AG04450 (cell line): ENCODE measurements at places on chromosomes 11 and 22.

DNA sequence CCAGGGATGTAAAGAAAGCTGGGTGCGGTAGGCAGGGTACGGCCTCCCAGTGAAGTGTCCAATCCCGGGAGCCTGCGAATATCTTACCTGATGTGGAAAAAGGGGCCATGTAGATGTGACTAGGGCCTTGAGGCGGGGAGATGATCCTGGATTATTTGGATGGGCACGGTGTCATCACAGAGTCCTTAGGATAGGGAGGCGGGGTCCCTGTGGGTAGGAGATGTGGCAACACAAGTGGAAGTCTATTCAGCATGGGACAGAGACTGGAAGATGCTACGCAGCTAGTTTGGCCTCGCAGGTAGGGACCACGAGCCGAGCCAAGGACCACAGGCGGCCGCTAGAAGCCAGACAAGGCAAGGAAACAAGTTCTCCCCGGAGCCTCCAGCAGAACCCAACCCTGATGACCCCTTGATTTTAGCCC is 46.4 kb upstream of the SHANK2 start:
- DNase-seq: no peak

- DNase-seq: no peak
Observed at GRCh38 chr11:70070706-70071105, 7.4 kb upstream of the ANO1 start.

DNA sequence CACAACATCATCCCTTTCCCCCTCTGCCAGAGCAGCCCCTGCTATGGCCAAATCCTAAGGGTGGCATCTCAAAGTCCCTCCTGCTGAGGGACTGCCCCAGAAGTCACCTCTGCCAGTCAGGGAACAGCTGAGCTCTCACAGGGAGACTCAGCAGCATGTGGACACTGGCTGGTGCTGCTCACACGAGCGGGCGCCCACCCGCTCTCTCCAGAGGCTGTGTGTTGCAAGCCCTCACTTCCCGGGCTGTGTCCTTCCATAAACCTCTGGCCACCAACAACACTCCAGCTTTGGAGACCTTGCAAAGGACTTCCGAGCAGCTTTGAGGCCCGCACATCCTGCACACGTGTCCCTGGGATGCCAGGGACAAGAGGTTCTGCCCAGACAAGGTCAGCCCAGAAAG is 2.8 kb downstream of the IGSF9B start:
- DNase-seq: no peak

GRCh38 chr11:62115085-62115694 is 8.6 kb upstream of the INCENP start:
- no peak for DNase-seq

DNA sequence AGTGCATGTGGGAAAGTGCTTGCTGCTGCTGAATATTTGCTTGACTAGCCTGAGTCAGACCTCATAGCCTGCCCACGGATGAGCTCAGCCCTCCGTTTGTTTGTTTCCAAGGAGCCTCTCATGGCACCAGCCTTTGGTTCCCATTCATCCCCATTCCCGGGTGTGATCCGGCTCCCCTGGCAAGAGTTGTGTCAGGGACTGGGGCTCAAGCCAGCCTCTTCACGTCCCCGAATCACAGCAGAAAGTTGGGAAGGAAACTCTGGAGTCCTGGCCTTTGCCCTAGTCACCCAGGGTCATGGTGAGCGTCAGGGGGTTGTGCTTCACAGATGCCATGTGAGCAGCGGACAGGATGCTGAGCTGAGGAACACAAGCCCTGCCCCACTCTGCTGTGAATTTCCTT is 13.8 kb downstream of the SEC14L3 start:
- no peak for DNase-seq

DNA sequence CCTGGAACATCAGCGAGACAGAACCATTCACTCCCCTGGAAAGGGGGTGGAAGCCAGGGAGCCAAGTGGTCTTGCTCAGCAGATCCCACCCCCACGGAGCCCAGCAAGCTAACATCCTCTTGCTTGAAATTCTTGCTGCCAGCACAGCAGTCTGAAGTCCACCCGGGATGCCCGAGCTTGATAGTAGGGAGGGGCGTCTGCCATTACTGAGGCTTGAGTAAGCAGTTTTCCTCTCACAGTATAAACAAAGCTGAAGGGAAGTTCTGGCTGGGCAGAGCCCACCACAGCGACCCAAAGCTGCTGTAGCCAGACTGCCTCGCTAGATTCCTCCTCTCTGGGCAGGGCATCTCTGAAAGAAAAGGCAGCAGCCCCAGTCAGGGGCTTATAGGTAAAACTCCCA is 764.8 kb upstream of the LUZP2 start:
- DNase-seq: peak; percentile 8

DNA sequence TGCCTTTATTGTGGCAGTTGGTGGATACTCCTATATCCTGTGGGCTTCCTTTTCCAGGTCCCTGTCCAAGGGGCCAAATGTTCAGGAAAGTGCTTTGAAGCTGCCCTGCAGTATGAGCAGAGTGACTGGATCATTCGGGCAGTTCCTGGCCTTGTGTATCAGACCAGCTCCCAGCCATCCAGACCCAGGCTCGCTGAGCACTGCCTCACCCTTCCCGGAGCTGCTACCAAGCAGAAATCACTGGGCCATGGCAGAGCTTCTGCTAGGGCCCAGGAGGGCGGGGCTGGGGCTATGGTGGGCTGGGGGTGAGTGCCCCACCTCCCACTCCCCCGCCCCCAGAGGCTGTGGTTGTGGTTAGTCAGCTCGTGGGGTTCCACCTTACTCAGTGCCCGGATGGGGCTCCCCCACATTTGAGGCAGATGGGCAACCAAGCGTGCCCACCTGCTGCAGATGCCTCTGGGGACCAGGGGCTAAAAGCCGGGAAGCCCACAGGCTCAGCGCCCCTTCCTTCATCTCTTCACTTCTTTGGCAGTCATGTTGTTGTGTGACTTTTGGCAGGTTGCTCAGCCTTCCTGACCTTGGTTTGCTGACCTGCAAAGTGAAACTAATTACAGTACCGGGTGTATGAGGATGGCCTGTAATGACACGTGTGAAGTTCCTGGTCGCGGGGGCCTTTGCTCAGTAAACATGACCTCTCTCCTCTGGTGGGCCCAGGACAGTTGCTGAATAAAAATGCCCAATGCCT is 2.1 kb upstream of the LRRC32 start:
- DNase-seq: no peak

DNA sequence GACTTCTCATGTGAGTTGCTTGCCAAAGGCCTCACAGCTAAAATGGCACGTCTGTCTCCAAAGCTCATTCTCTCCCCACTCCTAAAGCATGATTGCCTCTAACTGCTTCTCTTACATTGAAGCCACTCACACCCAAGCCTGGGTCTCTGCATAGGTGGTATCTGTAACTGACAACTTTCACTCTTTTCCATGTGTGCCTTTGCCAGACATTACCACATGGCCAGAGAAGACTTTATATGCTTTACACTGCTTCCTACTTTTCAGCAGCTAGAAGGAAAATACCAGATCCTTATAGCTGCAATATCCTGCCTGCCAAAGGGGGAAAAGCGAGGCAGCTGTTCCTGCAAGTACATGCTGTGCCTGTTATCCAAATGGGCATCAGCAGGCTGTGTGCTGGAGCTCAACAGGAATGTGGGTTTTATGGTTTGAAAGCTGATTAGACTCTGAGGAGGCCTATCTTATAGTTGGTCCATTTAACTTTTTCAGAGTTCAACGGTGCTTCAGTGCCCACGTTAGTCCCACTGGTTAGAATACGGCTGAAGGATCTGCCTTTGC is 547.1 kb downstream of the RAB38 start:
- DNase-seq: no peak

- DNase-seq: peak; percentile 1
Observed at GRCh38 chr11:93783765-93784144, 327 bp upstream of the MED17 start.

- DNase-seq: no peak
Observed at GRCh38 chr11:45155058-45155551, 8.7 kb downstream of the PRDM11 start.

DNA sequence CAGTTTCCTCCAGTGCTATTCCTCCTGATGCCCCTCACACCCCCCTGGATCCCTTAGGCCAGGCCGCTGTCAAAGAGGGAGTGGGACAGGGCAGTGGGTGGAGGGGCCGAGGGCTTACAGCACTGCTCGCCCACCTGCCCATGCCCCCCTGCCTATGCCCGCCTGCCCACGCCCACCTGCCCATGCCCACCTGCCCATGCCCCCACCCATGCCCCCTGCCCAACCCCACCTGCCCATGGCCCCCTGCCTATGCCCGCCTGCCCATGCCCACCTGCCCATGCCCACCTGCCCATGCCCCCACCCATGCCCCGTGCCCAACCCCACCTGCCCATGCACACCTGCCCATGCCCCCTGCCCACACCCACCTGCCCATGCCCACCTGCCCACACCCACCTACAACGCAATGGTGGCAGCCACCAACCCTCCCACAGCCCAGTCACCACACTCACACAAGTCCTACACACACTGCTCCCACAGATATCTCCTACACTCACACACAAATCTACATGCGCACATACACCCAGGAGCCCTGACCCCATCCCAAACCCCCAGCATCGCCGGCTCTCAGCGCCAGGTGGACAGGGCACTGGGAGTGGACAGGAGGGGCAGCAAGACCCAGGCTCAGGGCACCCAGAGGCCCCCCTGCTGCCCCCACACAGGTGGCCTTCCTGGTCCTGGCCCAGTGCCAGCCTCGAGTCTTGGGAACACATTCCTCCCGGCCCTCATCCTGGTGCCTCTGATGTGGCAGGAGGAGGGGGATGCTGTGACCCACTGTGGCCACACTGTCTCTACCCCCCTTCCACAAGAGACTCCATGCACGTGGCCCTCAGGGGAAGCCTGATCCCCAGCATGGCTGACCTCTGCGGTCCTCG is 61.8 kb downstream of the CYTH4 start:
- no peak for DNase-seq

DNA sequence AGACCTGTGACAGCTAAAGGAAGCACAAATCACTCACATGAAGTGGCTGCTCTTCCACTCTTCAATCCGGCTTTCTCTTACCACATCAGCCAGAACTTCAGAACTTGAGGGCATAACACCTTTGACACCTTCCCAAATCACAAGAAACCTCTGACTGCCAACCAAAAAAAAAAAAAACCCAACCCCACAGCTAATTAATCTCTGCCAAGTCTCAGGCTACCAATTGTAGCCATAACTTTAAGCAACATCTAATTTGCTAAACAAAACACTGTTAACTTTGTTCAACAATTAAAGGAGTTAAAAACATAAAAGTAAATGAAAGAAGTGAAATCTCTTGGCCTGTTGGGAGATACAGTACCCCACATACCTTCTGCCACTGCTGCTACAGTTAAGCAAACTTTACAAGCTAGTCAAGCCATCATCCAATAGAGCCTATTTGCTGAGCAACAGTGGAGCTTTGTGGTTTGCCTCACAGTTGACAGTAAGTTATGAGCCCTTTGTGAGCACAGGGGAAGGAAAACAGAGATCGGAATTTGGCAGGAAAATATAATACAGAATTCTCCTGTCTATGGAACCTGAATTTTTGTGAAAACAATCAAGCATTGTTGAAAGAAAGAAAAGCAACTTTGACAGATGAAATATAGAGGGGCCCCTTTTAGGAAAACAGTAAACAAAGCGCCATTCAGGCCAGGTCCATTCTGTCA is at the start of gene SOX6:
SOX6 (minus strand) TSS at position 490 of the 704 bp plus-strand sequence. CDS start 15,298 bp downstream, outside the sequence.
- DNase-seq: no peak

DNA sequence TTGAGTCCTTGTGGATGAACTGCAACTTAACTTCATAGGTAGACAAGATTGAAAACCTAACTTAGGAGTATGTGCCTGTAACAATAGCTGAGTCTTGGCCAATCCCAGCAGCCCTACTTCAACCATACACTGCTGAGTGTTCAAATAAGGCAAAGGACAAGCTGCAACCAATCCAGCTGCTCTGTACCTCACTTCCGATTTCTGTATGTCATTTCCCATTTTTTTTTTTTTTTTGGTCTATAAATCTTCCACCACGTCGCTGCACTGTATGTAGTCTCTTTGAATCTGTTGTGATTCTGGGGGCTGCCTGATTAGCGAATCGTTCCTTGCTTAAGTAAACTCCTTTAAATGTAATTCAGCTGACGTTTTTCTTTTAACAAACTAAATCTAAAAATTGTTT is 35.4 kb upstream of the FLI1 start:
- peak; percentile 13 for DNase-seq

- DNase-seq: no peak
Observed at GRCh38 chr11:575313-575995, 816 bp upstream of the PHRF1 start.

GRCh38 chr11:72848846-72849466 is 34.7 kb downstream of the ATG16L2 start:
- DNase-seq: no peak

DNA sequence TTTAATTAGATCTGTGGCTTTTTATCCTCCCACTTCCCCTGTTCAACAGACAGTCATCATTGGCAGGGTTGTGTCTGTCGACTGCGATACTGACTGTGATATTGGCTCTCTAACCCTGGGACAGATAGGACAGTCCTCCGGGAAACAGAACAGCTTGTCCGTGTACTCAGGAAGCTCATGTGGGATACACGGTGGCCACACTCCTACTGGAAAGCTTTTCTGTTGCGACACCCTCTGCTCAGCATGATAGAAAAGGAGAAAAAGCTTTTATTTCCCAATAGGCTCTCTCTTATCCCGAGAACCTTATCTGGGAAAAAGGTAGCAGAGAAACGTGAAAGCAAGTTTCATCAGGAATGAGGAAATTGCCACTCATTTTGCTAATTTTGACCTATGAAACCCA is 60.4 kb upstream of the HSPA8 start:
- DNase-seq: no peak

GRCh38 chr11:59954219-59954847 is 9.5 kb upstream of the OOSP4A start:
- DNase-seq: no peak

DNA sequence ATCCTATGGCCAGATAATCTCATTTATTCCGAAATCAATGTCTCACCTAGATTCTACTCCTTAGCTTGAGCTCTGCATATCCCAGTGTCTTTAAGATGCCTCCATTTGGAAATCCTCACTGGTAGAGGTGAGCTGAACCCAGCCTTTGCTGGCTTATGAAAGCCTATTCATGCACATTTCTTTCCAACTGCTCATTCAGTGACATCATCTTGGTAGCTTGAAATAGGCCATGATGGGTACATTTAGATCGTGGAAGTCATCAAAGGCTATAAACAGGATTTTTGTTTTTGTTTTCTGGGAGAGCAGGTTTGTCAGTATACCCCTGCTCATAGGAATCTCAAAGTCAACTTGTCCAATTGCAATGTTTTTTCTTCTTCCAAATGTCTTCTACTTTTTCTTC is 6.0 kb downstream of the NXPE1 start:
- no peak for DNase-seq

- DNase-seq: no peak
Observed at GRCh38 chr11:9753021-9753420, 89.1 kb downstream of the SWAP70 start.

- no peak for DNase-seq
Observed at GRCh38 chr22:42670921-42671709, 21.9 kb upstream of the CYB5R3 start.

DNA sequence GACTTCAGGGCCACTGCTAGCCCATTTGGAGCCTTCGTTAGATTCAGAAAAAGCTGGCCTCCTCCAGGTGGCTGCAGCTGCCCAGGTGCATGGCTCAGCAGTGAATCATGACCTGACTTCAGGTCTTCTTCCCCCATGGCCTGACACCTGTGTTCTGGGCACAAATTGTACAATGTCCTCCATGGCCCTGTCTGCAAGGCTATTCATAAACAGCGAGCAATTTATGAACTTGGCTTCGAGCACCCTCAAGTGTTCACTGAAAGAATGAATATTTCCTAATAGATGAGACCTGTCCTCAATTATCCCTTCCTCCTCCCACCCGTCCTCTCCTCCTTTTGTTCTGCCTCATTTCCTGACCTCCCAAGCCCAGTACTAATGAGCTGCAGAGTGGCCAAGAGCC is 12.2 kb upstream of the VPS37C start:
- DNase-seq: no peak
